ENCODE measurements at places on chromosomes 7 and 10.

DNA sequence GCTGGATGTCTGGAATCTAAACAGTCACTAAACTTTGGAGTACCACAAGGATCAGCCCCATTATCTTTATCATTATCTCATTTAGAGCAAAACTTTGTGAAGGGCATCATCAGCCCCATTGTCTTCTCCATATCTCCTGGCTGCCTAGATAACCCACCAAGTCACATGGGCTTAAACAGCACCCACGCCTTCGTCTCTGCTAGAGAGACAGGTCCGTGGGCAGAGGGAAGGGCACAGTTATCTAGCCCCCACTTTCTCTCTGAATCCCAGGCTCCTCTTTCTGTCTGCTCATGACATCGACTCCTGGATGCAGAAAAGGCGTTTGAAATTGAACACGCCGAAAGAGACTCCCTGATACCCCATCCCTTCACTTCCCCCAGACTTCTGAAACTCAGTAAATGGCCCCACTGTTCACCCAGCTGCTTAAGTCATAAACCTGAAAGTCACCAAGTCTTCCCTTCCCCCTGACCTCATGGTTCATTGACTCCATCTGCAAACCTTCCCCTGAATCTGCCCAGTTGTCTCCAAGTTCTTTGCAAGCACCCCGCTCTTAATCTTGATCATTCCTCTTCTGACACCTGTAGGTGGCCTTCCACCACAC is 20.9 kb upstream of the PARD3 start:
- no peak for DNase-seq

GRCh38 chr10:128892005-128892404 is 575.0 kb upstream of the MGMT start:
- DNase-seq: no peak

DNA sequence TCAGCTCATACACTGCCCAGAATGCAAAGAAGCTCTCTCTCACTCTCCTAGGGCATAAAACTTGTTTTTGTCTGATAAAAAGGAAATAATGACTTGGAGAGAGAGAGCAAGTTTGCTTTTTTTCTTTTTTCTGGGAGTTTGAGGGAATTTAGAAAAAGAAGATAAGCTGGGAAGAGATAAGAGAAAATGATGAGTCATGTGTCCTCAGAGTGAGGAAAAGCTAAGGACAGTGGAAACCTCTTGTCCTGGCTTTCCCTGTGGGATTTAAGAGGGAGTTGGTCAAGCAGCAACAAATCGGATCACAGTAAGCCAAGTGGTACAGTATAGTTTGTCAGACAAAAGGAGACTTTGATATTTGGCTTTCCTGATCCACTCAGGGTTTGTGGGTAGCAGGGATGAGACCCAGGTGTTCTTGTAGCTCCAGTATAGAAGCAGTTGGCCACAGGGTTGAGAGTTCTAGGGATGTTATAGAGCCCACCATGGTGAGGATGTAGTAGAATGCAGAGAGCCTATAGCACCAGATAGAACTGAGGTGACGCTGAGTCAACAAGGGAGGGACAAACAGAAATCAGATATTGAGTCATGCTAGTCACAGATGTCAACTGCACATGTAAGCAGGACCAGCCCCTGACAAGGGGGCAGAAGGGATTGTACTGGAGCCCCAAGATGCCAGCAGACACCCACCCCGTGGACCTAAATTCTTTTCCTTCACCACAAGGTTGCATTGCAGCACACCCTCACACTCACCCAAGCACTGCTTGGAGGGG is 219.3 kb upstream of the TAC1 start:
- no peak for DNase-seq

GRCh38 chr10:56269181-56269580 is 91.9 kb downstream of the ZWINT start:
- DNase-seq: no peak

- no peak for DNase-seq
Measured at GRCh38 chr10:69377191-69377590, 39.5 kb downstream of the TACR2 start.

DNA sequence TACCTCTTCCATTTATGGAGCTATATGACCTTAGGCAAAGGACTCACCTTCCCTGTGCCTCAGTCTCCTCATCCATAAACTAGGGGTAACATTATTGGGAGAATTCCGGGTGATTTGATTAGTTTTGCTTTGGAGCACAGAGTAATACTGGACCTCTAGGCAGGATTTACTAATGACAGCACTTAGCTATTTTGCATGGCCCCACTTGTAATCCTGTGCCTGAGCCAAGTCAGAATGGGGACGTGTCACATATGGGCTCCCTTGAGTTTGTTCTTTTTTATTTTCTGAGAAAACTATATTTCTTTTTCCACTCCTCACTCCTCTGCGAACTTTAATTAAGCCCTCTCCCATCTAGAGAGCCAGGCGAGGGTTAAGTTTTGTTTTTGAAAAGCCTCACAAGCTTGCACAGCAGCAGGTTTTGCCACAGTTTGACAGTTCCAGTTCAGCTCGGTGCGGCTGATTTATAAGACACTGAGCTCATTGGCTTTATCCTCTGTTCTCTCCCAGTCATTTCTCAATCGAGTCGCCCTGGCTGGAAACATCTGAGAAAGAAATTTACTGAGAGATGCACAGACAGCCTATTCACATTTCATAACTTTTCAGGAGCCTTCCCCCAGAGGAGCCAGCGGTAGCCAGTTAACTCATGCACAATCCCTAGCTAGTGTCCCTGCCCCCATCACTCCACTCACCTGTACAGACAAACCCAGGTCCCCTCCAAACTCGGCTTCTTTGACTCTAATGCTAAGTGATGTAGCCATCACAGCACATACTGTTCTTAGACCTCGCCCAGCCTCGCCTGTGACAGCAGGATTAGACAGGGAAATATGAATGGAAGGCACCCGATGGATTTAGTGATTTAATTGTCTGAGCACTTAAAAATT is 441.9 kb upstream of the NPVF start:
- DNase-seq: no peak

DNA sequence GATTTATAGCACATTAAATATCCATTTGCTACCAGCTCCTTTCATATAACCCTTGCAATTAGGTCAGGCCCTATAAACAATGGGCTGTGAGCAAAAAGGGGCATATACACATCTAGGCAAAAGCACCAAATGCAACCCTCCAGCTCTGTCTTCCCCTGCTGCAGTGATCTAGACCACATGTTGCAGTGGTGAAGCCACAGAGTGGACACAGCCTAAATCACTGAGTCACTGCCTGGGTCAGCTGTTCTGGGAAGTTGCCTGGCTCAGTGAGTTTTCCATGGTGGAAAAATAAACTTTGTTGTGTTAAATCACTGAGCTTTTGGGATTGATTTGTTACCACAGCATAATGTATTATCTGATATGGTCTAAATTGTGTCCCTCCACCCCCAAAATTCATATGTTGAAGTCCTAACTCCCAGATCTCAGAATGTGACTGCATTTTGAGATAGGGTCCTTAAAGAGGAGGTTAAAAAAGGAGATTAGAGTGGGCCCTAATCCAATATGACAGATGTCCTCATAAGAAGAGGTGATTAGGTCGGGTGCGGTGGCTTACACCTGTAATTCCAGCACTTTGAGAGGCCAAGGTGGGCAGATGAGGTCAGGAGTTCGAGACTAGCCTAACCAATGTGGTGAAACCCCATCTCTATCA is 70.4 kb downstream of the ZFAND4 start:
- no peak for DNase-seq

Data from memory B cell (primary cell).